ENCODE measurements at places on chromosomes 5 and 9. TPM values are rescaled to one million over a fixed set of nuclear protein-coding genes. Genes with fewer than 3 reads are reported as not detected.

The TMEM174 gene
- total RNA-seq: not detected

The SPATA9 gene
- 0.66 TPM for total RNA-seq

The FBLL1 gene
- 0.22 TPM for total RNA-seq

The ADAMTS16 gene
- not detected for total RNA-seq

The SPINK6 gene
- not detected for total RNA-seq

The ZNF483 gene
- total RNA-seq: 15.5 TPM

The INSL6 gene
- not detected for total RNA-seq

The BAAT gene
- not detected for total RNA-seq

The SPINK13 gene
- not detected for total RNA-seq

The MAN1B1 gene
- 74.2 TPM for total RNA-seq

The PCDHGC5 gene
- total RNA-seq: 0.13 TPM

The PPIP5K2 gene
- total RNA-seq: 59.4 TPM

The DDX4 gene
- total RNA-seq: not detected

The GFI1B gene
- total RNA-seq: not detected

The ANKRD18A gene
- total RNA-seq: 14.9 TPM

Measured in naive thymus-derived CD4-positive, alpha-beta T cell (primary cell).